ENCODE measurements at places on chromosomes 6 and 20. TPM values are rescaled to one million over a fixed set of nuclear protein-coding genes. Genes with fewer than 3 reads are reported as not detected.

DNA sequence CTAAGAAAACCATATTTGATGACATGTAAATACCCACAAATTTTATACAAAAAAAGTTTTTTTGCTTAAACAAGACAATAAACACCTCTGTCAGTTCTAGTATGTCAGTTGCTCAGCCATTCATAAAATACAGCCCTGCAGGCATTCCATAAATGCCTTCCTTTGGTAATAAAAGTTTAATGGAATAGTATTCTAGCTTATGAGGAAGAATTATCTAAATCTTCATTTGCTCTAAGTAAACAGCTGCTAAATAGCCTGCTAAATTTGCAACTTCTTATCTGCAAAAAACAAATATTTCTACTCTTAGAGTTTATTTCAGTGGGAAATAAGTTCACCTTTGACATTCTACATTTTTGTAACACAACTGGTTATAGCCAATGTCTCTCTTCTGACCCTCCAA lies 108.8 kb downstream of the SMLR1 start:
- DNase-seq: no peak

Gene TREML1
- total RNA-seq: 1.1 TPM

Gene CD40
- total RNA-seq: 4.6 TPM

DNA sequence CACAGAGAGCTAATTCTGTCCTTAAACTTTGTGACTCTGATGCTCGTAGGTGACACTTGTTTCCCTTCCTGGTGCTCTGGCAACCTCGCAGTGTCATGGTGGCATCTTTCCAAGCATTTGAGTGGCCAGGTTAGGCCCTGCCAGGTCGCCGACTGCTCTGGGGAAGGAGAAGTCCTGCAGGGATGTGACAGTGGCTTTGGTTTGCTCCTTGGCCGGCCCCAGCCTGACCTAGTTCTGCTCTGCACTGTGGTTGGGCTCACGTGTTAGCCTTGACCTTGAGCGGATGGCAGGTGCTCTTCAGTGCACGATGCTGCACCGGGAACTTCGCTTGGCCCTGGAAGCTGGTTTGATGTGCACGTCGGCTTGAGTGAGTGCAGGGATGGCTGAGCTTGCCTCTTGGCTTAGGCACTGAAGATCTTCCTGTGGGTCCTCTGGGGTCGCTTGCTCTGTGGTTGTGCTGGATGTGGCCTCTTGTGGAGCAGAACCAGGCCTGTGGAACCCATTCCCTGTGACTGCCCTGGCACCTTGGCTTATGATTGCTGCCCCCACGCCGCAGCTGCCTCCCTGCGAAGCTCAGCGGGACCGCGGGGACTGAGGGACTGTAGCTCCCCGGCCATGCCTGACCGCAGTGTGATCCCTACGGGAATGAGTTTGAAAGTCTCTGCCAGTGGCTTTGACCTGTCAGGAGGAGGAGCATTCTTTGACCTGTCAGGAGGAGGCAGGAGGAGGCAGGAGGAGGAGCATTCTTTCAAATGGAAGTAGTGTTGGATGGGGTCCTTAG lies 8.7 kb downstream of the OSBPL2 start:
- DNase-seq: no peak

Gene MLN
- total RNA-seq: not detected

Gene EPB41L1
- total RNA-seq: 1.3 TPM

- DNase-seq: no peak
Measured at GRCh38 chr6:38057994-38058393, 238.5 kb downstream of the ZFAND3 start.

Gene C6orf163
- 0.81 TPM for total RNA-seq

DNA sequence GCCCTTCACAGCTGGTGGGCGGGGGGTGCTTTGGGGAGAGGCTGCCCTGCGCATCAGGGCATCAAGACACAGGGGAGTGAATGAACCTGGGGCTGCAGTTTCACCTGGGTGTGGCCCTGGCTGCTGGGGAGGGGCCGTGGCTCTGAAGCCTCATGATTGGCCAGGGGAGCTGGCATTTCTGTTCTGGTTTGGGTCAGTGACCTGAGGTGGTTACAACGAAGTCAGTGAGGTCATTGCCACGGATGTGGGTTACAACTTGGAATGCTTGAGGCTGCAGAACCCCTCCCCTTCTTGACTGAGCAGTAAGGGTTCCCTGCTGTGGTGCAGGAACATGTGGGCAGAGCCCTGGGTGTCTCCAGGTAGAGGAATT lies 3.0 kb downstream of the TCEA2 start:
- no peak for DNase-seq

- no peak for DNase-seq
Measured at GRCh38 chr20:53099856-53100255, 127.7 kb downstream of the TSHZ2 start.

- no peak for DNase-seq
Measured at GRCh38 chr6:17719323-17720041, 12.8 kb upstream of the NUP153 start.

DNA sequence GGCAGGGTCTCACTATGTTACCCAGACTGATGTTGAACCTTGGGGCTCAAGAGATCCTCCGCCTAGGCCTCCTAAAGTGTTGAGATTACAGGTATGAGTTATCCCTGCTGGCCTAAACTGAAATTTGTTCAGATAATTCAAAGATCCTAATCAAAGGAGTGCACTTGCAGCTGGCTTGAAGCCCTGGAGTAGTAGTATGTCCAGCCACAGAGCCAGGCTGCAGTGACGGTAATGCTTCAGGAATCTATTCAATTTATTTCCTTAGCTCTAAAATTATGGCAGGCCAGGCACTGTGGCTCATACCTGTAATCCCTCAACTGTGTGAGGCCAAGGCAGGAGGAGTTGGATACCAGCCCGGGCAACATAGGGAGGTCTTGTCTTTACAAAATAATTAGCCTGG lies 1.4 kb upstream of the DDX43 start:
- no peak for DNase-seq

DNA sequence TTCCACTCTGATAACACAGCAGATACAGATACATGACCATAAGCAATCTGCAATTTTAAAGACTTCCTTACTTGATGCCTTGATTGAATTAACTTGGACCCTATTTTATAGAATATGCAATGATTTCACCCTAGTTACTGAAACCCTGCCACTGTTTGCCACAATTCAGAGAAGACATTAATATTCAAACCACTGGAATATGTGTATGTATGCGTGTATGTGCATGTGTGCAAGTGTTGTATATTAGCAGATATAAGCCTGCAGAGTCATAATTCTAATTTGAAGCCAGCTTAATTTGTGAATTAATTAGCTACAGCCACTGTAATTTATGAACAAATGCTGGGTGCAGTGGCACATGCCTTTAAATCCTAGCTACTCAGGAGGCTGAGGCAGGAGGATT lies 9.3 kb downstream of the VNN2 start:
- DNase-seq: no peak

- DNase-seq: peak; percentile 83
Measured at GRCh38 chr20:21235484-21236445, 67.4 kb upstream of the XRN2 start.

GRCh38 chr20:3798908-3799248 lies 2.8 kb downstream of the CDC25B start:
- DNase-seq: no peak

Gene ADAM33
- not detected for total RNA-seq

DNA sequence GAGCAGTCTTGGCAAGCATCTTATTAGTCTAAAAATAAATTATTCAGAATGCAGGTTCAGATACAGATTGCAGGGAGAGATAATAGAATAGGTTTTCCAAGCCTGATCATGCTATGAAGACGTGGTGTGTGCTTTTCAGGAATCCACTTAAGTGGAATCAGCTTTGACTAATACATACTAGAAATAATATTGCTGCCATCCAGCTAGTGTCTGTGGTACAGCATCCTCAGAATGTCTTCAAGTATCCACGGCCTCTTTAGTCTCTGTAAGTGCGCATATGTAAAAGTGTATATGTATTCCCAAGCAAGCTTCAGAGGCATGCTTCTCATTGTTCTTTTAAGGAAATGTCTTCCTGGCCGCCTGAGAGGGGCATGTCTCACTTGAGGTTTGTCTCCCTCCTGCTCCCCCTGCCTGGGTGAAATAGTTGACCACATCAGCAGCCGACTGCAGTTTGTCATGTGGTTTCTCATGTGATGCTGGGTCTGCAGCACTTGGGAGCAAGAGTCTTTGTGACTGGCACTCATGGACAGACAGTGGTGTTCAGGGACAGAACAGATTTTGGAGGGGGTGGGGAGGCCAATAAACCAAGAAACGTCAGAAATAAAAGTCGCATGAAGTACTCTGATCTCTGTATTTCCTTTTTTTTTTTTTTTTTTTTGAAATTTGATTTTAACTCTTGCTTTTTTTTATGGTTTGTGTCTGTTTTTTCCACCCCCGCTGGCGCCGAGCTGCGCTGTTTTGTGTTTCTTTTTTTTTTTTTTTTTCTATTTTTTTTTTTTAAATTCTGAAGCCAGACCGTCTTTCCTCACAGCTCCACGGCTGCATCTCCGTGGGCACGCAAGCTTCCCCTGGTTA lies 150.8 kb downstream of the PRL start:
- peak; percentile 54 for DNase-seq

Gene GNAS-AS1
- total RNA-seq: under 0.01 TPM

DNA sequence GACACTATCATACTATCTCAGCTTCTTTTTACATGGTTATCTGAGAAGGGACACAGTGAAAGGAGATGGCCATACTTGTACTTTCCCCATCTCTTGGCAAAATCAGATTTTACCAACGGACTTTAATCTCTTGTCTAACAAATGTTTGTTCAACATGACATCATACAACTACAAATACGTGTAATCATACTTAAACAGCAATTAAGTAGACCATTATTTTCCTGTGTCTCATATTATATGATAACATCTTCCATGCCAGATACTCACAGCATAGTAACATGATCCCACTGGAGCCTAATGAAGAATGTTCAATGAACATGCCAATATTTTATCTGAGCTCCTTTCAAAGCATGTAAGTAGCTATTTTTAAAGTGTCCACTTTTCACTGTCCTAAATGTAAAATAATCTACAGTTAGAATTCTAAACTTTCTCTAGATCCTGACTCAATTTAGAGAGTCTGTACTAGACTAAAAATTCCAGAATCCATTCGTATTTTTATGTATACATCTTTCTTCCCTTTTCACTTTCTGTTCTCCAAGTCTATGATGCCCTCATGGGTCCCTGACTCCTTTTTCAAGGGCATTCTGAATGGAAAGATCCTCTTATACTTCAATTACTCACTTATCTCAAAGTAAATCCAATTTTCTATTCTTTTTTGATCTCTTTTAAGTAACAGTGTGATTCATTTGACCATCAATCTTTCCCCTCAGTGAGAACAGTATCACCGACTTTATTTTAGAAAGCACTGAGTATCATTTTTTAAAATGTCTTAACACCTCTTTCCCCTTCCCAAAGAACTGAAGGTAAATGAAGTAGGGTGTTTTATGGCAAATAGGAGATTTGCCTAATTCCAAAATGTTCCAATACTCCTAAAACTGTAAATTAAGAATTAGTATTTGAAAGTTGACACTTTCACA lies 133.5 kb downstream of the CDK19 start:
- no peak for DNase-seq

DNA sequence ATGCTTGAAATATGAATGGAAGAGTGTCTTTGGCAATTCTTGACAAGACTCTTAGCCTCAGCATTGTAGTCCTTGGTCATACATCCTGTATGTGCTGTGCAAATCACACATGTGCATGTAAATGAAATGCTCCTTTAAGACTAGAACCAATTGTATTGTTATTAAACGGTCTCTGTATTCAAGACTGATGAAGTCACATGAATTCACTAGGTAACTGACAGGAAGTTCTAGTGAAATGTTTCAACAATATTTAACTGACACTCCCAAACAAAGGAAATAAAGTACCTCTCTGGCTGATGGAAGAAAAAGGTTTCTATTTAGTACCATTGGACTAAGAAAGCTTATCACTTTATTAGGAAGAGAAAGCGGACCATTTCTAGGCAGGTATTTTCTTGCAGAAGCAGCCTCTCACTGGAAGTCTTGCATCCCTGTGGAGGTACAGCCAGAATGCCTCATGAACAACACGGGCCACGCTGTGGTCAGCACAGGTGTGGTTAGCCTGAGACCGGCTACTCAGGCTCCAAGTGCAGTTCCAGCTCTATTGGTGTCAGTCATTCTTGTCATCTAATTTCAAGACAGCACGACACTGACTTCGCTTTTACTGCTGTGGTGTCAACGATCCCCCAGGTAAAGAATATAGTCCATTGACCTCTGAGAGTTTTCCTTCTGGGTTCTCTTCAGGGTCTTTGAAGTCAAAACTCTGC lies 17.3 kb downstream of the PPP1R3G start:
- no peak for DNase-seq

GRCh38 chr6:25389471-25389870 lies 110.3 kb downstream of the CARMIL1 start:
- DNase-seq: no peak

DNA sequence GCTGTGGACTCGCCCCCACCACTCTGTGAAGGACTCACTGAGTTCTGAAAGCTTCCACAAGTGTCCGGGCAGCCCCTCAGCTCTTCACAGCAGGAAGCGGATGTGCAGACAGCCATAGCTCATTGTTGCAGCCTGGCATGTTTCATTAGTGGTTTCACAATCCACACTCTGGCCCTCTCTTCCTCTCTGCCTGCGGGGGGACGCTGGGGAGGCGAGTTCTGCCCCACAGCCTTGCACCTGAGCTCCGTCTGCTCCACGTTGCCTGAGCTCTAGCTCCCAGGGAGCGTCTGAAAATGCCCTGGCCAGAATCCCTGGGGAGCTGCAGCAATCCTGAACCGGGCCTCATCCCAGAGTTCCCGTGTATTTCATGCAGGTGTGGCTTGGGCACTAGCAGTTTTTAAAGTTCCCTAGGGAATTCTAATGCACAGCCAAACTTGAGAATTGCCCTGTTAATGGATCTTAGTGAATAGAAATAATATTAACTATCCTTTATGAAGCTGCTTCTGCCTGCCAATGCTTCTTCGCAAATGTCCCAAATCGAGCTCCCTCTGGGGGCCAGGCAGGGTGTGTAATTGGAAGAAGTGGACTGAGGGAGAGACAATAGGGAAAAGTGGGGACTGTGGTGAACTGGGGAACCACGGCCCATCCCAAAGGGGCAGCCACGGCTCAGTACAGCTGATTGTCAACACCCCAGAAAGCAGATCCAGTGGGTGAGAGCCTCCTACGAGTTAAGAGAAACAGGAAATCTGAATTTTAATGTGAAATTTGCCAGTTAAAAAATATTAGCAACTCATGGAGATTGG lies 51.5 kb downstream of the CTCFL start:
- peak; percentile 87 for DNase-seq

Gene RNF182
- 0.27 TPM for total RNA-seq

DNA sequence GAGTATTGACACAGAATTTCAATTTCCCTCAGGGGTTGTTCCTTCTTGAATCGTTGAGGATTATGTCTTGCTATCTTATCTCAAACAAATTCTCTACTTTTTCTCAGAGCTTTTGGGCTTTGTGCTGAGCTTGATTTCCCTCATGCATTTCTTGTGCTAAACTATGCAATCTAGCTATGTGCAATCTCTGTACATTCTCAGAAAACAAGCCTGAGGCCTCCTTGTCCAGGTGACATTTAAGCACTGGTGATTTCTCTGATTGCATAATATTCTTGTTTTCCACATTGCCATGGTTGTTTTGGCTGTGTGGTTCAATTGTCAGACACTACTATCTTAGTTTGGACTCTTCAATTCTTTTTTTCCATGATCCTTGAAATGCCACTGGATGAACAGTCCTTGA lies 81.2 kb upstream of the MAN1A1 start:
- DNase-seq: no peak

Gene GGTLC1
- not detected for total RNA-seq

GRCh38 chr6:131555992-131556391 lies 17.0 kb upstream of the ARG1 start:
- no peak for DNase-seq
